ENCODE measurements at places on chromosomes 3 and 15. TPM values are rescaled to one million over a fixed set of nuclear protein-coding genes. Genes with fewer than 3 reads are reported as not detected.

Gene DUOXA2
- total RNA-seq, result not detected

DNA sequence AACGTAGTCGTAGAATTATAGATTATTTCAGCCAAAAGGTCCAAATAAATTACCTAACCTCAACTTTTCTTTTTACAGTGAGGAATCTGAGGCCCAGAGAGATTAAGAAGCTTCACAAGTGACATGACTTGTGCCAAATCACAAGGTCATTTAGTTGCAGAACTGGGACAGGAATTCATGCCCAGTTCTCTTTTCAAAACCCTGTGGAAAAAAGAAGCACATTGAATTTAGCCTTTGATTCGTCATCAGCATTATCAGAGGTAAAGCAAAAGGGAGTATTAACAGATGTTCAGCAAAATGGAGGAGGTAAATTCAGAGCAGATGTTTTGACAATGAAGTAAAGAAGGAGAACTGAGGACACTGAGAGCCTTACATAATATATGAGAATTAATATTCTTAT is 4.5 kb downstream of the SERPINI2 start:
- H3K36me3 ChIP-seq, result no peaks in the 10 kb centered on the region
- no peaks in the 10 kb centered on the region for H3K27me3 ChIP-seq
- peaks cover 30% of the 10 kb centered on the region for H3K4me1 ChIP-seq
- H3K27ac ChIP-seq, result peak overlapping the region; percentile 14
- no peak for DNase-seq
- H3K4me3 ChIP-seq, result no peak overlapping the region

Gene ERICH6
- total RNA-seq, result not detected

Gene LINS1
- 17.7 TPM for total RNA-seq

DNA sequence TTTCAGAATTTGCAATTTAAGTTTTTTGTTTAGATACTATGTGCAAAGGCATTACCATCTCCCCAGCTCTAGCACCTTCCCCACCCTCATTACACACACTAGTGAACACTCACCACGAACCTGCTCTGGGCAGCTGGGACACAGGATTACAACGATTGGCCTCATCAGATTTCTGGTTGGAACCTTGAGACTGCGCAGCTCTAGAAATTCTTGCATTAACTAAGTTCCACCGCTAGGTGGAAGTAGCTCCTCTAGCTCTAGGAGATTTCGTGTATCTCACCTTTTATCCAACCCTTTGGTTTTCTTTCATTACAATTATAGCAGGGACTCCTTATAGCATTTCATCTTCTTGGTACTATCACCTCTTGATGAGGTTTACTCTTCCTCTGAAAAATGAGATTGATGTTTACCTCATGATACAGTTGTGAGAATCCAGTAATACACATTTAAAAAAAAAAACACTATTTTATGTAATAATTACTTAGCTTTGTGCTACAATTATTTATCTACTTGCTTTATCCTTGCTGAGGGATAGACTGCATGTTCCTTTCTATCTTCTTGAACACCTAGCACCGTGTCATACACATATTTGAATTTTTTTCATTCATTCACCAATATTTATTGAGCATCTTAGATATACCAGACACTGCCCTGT is 28.7 kb upstream of the PLOD2 start:
- no peaks in the 10 kb centered on the region for H3K27me3 ChIP-seq
- no peak for DNase-seq
- peaks cover 9% of the 10 kb centered on the region for H3K4me1 ChIP-seq
- no peak overlapping the region for H3K4me3 ChIP-seq

DNA sequence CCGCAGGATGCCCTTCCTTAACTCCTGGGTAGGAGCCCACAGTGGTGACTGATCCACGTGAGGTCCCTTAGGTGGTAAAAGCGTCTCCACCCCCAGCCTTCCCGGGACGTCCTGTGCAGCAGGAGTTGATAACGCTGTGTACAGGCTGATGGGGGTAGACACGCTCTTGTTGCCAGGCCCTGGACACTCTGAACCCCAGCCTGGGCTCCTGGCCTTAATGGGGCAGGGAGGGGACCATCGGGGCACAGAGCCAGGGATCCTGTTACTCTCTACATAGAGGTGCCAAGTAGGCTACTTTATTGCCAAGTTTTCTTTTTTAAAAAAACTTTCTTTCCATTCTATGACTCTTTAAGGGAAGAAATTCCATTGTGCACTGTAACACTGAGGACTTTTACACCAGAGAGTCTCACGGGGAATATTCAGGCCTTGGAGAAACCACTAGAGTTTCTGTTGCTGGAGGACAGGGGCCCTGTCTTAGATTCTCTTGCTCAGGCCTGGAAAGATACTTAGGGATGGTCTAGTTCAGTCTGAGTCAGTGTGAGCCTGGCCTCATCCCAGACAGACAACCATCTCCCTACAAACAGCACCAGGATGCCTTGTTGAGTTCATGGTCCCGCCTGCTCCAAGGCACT is 104.3 kb upstream of the RNU6-1 start:
- no peaks in the 10 kb centered on the region for H3K36me3 ChIP-seq
- H3K27ac ChIP-seq, result no peak overlapping the region
- DNase-seq, result no peak
- H3K27me3 ChIP-seq, result no peaks in the 10 kb centered on the region
- peaks cover 45% of the 10 kb centered on the region for H3K4me1 ChIP-seq

DNA sequence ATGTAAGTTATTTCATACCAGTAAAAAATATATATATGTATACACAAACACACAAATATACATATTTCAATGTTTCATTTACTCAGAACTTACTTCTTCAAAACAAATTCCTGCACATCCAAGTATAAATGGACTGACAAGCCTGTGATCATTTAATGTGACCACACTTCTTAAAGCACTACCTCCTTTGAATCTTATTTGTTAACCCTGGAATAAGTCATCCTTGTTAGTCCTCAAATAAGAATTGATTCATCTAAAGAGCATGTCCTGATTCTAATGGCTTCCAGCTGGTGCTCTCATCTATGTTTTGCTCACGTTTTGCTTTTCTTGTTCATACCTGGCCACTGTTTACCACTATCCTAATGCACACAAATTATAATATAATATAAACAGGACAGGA is 103.9 kb upstream of the UBP1 start:
- H3K4me1 ChIP-seq, result no peaks in the 10 kb centered on the region
- H3K36me3 ChIP-seq, result peaks cover 27% of the 10 kb centered on the region
- H3K27ac ChIP-seq, result no peak overlapping the region
- H3K27me3 ChIP-seq, result no peaks in the 10 kb centered on the region
- no peak for DNase-seq

Gene CPN2
- not detected for total RNA-seq

Gene GXYLT2
- 7.4 TPM for total RNA-seq

GRCh38 chr3:18556001-18556408 is 130.9 kb upstream of the SATB1 start:
- peaks cover 3% of the 10 kb centered on the region for H3K27me3 ChIP-seq
- H3K4me3 ChIP-seq, result no peak overlapping the region
- no peaks in the 10 kb centered on the region for H3K36me3 ChIP-seq
- H3K4me1 ChIP-seq, result peaks cover 6% of the 10 kb centered on the region

Gene RBP2
- total RNA-seq, result not detected

- no peaks in the 10 kb centered on the region for H3K36me3 ChIP-seq
- no peak for DNase-seq
- H3K4me3 ChIP-seq, result no peak overlapping the region
- H3K4me1 ChIP-seq, result peaks cover 24% of the 10 kb centered on the region
Measured at GRCh38 chr3:45055411-45056143, 29.5 kb downstream of the CLEC3B start.

DNA sequence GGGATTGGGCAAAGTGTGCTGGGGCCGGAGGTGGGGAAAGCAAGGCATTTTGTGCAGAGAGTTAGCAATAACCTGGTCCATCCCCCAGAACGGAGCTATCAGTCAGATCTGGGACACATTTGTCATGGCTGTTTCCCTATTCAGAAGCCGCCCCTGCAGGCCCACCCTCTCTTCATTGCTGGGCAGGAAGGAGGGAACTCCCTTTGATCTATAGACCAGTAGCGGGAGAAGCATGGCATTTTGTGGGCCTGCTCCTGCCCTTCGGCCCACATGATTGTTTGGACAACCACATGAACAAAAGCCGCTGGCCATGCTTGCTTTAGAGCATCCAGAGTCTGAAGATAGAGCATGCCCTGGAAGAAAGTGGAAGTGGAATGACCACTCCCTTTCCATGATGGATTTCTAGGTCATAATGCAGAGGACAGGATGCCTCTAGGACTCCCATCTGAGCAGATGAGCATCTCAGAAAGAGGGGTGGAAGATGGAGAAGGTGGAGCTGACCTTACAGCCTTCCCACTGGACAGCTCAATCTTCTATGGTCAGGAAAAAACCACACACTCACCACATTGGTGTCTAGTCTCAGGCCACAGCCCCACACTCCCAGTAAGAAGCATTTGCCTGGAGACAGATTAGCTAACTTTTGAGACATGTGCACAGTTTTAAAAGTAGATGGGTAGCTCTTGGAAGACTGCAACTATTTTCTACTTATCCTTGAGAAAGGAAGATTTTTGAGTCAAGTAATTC is 11.9 kb upstream of the LRTM1 start:
- H3K27me3 ChIP-seq, result peaks cover 3% of the 10 kb centered on the region
- no peak overlapping the region for H3K27ac ChIP-seq
- no peak overlapping the region for H3K4me3 ChIP-seq
- H3K4me1 ChIP-seq, result no peaks in the 10 kb centered on the region
- DNase-seq, result no peak

DNA sequence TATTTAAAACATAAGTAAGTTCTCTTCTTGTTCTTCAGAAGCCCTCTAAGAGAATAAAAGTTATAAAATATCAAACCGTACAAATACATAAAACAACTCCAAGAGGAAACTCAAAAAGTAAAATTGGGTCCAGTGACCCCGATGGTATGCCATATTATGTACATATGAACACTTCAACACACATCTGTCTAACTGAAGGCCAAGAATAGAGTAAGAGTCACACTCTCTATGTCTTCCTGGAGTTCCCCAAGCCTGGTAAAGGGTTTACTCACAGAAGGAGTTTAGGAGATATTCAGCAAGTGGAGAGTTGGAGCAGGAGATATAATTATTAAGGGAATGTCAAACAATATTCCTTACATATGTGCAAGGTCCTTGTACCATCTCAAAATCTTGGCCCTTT is 101.3 kb upstream of the EIF1B start:
- H3K4me1 ChIP-seq, result no peaks in the 10 kb centered on the region
- H3K4me3 ChIP-seq, result no peak overlapping the region
- no peak overlapping the region for H3K27ac ChIP-seq
- no peaks in the 10 kb centered on the region for H3K36me3 ChIP-seq
- H3K27me3 ChIP-seq, result no peaks in the 10 kb centered on the region

GRCh38 chr15:55782901-55783300 is 39.9 kb upstream of the PRTG start:
- DNase-seq, result no peak
- peaks cover 32% of the 10 kb centered on the region for H3K4me1 ChIP-seq
- no peaks in the 10 kb centered on the region for H3K36me3 ChIP-seq

Gene CTXND1
- total RNA-seq, result 1.1 TPM

Gene CCR3
- total RNA-seq, result not detected

- H3K4me1 ChIP-seq, result peaks cover 6% of the 10 kb centered on the region
- H3K27ac ChIP-seq, result no peak overlapping the region
- no peaks in the 10 kb centered on the region for H3K27me3 ChIP-seq
Measured at GRCh38 chr15:65259367-65259797, 27.3 kb downstream of the PARP16 start.

DNA sequence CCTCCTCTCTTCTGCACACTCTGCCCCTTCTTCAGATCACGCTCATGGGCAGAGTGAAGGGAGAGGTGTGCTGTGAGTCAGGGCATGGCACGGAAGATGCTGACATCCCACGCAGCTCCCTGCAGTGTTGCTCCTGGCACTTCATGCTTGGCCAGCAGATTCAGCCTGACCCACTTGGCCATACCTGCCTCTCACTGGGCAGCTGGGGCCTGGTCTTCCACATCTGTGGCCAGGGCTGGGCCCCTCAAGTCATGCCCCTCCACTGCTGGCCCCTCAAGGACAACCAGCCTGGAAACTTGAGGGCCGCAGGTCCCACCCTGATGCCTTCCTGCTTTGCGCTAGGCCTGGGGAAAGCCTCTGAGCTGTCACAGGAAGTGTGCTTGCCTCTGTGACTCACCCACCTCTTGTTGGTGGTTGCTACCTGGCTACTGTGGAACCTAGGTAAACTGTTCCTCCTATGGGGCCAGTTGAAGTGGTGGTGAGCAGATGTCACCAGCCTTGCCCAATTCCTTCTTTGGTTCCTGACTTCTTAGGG is 48.7 kb downstream of the BSN start:
- DNase-seq, result no peak
- H3K27ac ChIP-seq, result no peak overlapping the region
- no peak overlapping the region for H3K4me3 ChIP-seq
- no peaks in the 10 kb centered on the region for H3K36me3 ChIP-seq
- no peaks in the 10 kb centered on the region for H3K4me1 ChIP-seq

Gene CCDC174
- 25.7 TPM for total RNA-seq

- H3K27ac ChIP-seq, result no peak overlapping the region
- H3K4me1 ChIP-seq, result peaks cover 3% of the 10 kb centered on the region
- H3K4me3 ChIP-seq, result no peak overlapping the region
- peaks cover 20% of the 10 kb centered on the region for H3K36me3 ChIP-seq
- no peaks in the 10 kb centered on the region for H3K27me3 ChIP-seq
Measured at GRCh38 chr3:99862208-99862607, 44.5 kb downstream of the CMSS1 start.

Gene CYP1A1
- 1.5 TPM for total RNA-seq

DNA sequence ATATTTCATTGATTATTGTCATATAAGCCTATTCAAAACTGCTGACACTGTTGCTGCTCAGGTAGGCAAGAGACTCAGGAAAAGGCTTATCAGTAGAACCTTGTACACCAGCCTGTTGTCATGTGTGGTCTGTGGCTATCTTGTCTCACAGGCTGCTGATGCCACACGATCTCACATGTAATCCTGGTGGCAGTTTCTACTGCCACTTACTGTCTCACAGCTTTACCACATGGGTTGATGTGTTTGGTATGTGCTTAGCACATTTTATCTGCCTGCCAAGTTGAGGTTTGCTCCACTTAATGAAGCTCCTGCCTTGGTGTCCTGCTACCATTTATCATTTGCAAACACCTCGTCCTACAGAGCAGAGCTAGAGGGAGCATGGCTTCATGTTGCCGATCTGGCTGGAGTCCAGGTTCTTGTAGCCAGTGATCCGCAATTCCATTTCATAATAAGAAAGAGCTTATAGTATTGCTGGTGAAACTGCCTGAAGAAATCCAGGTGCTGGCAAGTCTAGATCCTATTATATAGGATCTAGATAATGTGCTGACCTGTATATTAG is 637.9 kb downstream of the NLGN1 start:
- H3K27ac ChIP-seq, result no peak overlapping the region
- no peak overlapping the region for H3K4me3 ChIP-seq
- H3K36me3 ChIP-seq, result no peaks in the 10 kb centered on the region
- H3K27me3 ChIP-seq, result no peaks in the 10 kb centered on the region
- no peaks in the 10 kb centered on the region for H3K4me1 ChIP-seq
- DNase-seq, result no peak

- H3K4me3 ChIP-seq, result peak overlapping the region; percentile 29
- H3K36me3 ChIP-seq, result peaks cover 7% of the 10 kb centered on the region
- H3K4me1 ChIP-seq, result peaks cover 13% of the 10 kb centered on the region
- no peak overlapping the region for H3K27ac ChIP-seq
- no peaks in the 10 kb centered on the region for H3K27me3 ChIP-seq
Measured at GRCh38 chr15:40906991-40907802, 12.9 kb downstream of the VPS18 start.

Gene FOXL2
- total RNA-seq, result 0.09 TPM
